ENCODE measurements at places on chromosomes 1 and 21.

DNA sequence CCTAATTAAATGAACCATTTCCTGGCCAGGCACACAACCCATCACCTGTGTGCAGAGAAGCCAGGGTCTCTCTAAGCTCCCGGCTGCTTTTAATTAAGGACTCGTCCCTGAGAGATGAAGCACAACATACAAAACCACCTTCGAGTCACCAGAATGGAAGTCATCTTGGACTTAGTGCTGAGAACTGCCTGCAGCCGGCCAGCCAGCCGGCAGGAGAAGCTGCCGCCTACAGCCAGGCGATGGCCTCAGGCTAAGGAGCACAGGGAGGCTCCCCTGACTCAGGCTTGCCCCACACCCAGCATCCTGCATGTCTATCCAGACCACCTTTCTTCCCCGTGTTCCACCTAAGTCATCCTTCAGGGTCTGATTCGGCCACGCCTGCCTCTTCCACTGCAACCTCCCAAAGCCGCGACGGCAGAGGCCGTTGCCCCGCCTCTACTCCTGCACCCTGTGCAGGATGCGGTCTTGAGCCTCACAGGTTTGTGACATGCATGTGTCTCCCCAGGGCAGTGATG, 83.6 kb downstream of the SLC66A1 start:
- DNase-seq, result no peak

- DNase-seq, result no peak
Measured at GRCh38 chr21:33123374-33124123, 53.6 kb downstream of the OLIG1 start.

GRCh38 chr1:220918285-220918951, 39.2 kb downstream of the HLX start:
- DNase-seq, result no peak

GRCh38 chr1:226632169-226632879, 83.8 kb downstream of the STUM start:
- DNase-seq, result no peak

- DNase-seq, result no peak
Measured at GRCh38 chr1:54812801-54813484, 11.8 kb upstream of the TTC22 start.

DNA sequence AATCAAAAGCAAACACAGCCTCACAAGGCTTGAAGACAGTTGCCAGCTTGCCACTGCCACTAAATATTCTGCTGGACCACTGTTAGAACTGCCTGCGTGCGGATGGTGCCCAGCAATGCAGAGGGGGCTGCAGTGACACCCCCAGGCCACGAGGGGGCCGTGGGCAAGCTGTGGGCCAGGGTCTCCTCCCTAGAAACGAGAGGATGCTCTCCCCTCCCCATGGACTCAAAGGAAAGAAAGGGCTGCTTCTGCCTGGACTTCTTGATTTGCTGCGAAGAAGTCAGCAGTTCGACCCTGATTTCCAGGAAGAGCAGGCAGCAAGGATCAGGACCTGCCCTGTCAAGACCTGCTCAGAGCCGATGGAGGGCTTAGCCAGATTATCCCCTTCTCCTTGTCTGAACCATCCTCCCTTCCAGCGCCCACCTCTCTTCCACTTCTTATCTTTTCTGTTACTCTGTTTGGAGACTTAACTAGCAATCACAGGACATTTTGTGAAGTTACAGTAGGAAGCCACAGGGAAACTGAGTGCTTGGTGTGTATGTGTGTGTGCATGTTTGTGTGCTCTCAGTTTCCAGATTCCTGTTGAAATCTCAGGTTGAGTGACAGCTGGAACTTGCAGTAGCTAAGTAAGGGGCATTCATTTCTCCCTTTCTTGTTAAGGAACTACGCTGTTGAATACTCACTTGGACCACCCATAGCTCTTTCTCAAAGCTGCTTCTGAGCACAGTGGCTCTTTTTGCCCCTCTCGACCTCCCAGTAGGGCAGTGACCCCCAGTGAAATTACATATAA, 2.7 kb downstream of the MAN1C1 start:
- DNase-seq, result no peak

- DNase-seq, result no peak
Measured at GRCh38 chr1:93817819-93818569, 61.0 kb downstream of the DNTTIP2 start.

DNA sequence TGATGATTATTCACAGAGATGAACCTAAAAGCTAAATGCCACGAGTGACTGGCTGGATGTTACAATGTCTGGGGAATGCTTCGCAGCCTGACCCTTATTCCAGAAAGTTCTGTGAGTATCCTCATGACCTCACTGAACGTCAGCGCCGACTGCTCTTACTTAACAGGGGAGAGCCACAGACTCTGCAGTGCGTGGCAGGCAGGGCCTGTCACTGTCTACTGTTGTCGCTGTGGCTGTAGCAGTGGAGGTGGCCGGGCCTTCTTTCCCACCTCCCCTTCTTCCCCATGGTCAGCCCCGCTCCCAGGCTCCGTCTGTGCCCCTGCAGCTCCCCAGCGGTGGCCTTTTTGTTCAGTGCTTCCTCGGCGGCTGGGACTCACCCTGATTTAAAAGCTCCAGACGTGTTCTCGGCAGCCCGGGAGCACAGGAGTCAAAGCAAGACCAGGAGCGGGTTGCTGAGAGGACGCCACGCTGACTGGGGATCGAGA, 52.2 kb upstream of the TARBP1 start:
- no peak for DNase-seq

GRCh38 chr1:228417483-228418203, 982 bp upstream of the TRIM17 start:
- no peak for DNase-seq

GRCh38 chr21:38841472-38841871, 35.7 kb downstream of the ETS2 start:
- no peak for DNase-seq

- no peak for DNase-seq
Measured at GRCh38 chr1:10378081-10378841, 20.6 kb upstream of the PGD start.

DNA sequence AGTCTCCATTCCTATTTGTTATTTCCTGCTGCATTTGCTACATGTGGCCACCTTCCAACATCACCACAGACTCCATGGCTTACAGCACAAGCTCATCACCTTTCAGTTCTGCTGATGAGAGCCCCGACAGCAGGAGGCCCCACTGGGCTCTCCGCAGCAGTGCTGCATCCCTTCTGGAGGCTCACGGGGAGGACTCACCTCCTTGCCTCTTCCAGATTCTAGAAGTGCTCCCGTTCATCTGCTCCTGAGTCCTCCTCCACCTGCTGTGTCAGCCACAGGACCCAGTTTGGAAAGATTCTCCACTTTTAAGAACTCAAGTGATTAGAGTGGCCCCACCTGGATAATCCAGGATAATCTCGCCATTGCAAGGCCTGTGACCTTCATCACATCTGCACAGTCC, 167.6 kb downstream of the PCBP3 start:
- DNase-seq, result no peak

- DNase-seq, result no peak
Measured at GRCh38 chr21:46000182-46000730, 18.7 kb downstream of the COL6A1 start.

Measured in stimulated activated CD8-positive, alpha-beta memory T cell treated with anti-CD3 and anti-CD28 coated beads, Interleukin-15, amount 100 ng/mL, for 4 hours (primary cell).